ENCODE measurements at places on chromosomes 1 and 21.

GRCh38 chr1:108511764-108512163 is 48.1 kb upstream of the EEIG2 start:
- no peak for DNase-seq

- no peak for DNase-seq
Measured at GRCh38 chr1:36624466-36624865, 141.8 kb upstream of the CSF3R start.

DNA sequence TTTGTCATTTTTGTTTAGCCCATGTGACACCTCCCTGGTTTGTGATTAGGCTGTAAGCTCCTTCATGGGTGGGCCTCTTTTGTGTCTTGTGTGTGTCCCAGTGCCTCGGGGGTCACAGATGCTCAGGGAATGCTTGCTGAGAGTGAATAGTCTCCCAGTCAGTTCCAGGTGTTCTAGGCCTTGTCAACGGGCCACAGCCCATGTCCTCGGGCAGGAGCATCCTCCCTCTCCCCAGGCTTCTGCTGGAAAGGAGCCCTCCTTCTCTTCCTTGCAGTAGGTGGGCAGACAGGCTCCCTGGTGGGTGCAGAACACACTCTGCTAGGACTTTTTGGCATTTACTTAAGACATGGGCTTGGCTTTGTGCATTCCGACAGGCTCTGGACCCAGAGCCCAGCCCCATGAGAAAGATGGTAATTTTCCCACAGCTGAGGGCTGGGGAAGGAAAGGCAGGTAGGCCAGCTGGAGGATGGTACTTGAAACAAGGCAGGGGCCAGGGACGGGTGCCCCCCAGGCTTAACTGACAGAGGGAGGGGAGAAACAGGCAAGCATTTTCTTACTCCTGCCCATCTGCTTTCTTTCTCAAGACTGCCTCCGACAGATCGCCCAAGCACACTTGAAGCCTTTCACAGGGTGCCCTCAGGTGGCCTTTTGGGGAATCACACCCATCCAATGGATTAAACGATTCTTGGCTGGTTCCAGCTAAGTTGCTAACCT is 7.1 kb upstream of the CPLANE2 start:
- peak; percentile 78 for DNase-seq

DNA sequence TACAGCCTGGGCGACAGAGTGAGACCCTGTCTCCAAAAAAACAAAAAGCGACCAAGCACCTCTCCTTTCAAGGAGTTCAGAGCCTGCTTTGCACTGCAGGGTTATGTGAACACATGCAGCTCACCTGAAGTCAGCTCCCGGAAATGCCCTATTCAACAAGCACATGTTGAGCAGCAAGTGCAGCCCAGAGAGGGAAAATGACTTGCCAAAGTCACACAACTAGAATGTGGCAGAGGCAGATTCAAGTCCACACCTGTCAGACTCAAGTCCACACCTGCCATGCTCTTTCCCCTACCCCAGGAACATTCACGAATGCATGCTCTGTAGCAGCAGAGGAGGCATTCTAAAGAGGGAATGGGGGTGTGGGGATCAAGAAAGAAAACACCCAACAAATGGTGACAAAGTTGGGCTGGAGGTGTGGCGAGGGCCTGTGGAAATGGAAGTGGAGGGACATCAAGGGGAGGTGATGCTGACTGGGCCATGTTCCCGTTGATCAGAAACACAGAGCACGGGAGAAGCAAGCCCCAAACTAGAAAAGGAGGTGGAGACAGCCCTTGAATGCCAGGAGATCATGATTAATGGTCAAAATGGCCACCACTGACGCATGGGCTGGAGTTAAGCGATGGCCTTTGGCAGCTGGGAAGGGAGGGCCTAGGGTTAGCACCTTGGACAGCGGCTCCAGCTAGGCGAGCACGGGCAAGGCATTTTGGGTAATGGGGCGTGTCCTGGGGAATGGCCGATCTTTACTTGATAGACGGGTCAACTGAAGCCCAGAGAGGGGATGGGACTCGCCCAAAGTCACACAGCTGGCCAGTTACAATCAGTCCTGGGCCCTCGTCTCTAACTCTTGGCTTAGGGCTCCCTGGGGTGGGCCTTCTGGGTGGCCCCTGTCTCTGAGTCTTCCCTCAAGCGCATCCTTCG is 21.5 kb downstream of the RAP1GAP start:
- peak; percentile 62 for DNase-seq

- no peak for DNase-seq
Measured at GRCh38 chr1:231803353-231803752, 176.8 kb downstream of the DISC1 start.
